Mesothelial cell of epicardium (in vitro differentiated cells): ENCODE measurements at places on chromosomes 6 and 20. TPM values are rescaled to one million over a fixed set of nuclear protein-coding genes. Genes with fewer than 3 reads are reported as not detected.

The MARCKS gene
- 174 to 179 TPM (median 174 TPM) in 3 replicates for total RNA-seq

GRCh38 chr20:59985864-59986263 is 27.6 kb downstream of the CDH26 start:
- no peaks in the 10 kb centered on the region for H3K36me3 ChIP-seq
- H3K27me3 ChIP-seq: no peaks in the 10 kb centered on the region
- H3K4me3 ChIP-seq: no peak overlapping the region
- H3K4me1 ChIP-seq: peaks cover 3% of the 10 kb centered on the region
- H3K27ac ChIP-seq: no peak overlapping the region

The DNAH8 gene
- total RNA-seq: 0.02 to 0.25 TPM in 2 of 3 replicates, not detected in the other

DNA sequence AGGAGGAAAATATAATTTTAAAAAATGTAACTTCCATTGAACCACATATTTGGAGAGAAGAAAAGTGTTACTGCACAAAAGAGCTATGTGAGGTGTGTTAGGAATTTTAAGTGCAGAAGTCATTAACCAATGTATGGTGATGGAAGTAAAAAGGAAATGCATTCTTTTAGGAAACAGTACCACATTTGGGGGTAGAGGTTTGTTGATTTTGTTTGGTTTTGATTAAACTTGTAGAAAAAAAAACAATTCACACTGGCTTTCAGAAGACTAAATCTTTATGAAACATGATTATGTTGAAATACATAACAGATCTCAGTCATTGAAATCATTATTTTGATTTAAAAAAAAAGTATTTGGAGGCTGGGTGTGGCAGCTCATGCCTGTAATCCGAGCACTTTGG is 1287.0 kb upstream of the GJE1 start:
- H3K36me3 ChIP-seq: no peaks in the 10 kb centered on the region
- no peak for DNase-seq
- H3K27ac ChIP-seq: no peak overlapping the region
- peaks cover 8% of the 10 kb centered on the region for H3K4me1 ChIP-seq

The UBE3D gene
- total RNA-seq: 9.3 to 12.0 TPM (median 10.8 TPM) in 3 replicates

The KIAA1755 gene
- 3.3 to 4.4 TPM (median 3.6 TPM) in 3 replicates for total RNA-seq

GRCh38 chr20:40702504-40702903 is 13.5 kb upstream of the MAFB start:
- peaks cover 9% of the 10 kb centered on the region for H3K4me1 ChIP-seq
- no peak overlapping the region for H3K4me3 ChIP-seq
- peaks cover 68% of the 10 kb centered on the region for H3K27me3 ChIP-seq
- no peak overlapping the region for H3K27ac ChIP-seq
- DNase-seq: no peak
- no peaks in the 10 kb centered on the region for H3K36me3 ChIP-seq

- DNase-seq: no peak
- H3K36me3 ChIP-seq: peaks cover 6% of the 10 kb centered on the region
- H3K27me3 ChIP-seq: no peaks in the 10 kb centered on the region
- no peak overlapping the region for H3K27ac ChIP-seq
Measured at GRCh38 chr20:63555661-63556381, 1.9 kb downstream of the FNDC11 start.

The TP53TG5 gene
- 0.47 to 0.69 TPM in 2 of 3 replicates, not detected in the other for total RNA-seq
